Renal cortical epithelial cell (primary cell): ENCODE measurements at places on chromosomes 3 and 15.

DNA sequence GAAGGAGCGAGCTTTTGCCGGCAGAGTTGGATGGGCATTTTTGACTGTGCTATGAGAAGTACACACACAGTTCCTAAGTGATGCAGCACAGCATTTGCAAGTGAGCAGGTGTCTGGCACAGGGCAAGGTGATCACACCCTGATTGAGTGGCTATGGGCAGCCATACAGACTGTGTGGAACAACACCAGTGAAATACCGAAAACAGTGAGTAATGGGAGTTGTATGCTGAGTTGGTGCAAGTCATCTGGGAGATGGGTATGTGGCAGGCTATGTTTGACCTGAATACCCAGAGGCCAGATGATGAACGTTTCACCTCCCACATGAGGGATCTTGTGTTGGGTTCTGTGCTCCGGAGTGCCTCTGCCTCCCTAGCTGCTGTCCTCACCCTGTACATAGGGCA, 53.5 kb upstream of the TIPARP start:
- no peak for DNase-seq

DNA sequence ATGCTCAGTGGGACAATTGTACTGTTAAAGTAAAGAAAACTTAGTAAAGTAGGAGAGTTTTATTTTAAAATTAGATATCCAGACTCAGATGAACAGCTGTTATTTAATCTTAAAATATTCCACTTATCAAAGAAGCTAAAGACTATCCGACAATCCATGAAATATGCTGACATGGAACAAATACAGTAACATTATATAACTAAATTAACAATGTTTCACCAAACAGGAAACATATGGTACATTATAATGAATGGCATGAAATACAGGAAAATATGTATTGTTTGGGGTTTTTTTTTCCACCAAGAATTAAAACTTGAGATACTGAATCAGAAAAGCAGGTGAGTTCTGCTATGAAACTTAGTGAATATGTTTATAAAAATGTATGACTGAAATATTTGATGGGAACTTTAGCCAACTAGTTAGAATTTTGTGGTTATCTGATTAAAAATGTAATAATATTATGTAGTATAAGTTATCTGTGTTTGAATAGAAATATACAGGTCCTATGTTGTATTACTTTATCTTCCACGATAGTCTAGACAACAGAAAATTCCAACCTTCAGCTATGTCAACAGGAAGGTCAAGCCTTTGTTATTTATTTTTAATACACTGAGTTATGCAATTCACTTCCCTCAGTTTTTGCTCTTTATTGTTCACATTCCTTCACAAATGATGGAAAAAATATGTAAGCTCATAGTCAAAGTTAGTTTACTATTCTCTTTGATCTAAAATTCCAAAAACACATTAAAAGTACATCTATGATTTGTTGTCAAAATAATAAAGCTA, 72.7 kb downstream of the UACA start:
- DNase-seq: no peak

DNA sequence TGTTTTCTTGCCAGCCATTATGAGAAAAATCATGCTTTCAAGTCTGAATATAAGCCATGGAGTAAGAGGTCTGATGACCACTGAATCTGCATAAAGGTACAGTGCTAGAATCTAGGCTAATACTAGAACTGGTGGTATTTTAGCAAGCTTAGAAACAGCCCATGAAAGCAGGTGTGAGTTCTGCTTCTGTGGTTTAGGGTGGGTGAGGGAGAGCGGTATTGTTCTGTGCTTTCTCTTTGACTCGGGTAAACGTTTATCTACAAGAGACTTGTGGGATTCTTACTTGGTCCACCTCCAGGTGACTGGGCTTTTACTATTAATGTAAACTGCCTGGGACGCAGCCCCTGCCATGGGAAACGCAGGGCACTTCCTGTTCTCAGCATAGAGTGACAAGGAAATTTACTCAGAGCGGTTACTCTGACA, 55.2 kb downstream of the PGPEP1L start:
- DNase-seq: no peak

- no peak for DNase-seq
These were observed 51.1 kb downstream of the CHST2 start for GRCh38 chr3:143170676-143171075.

DNA sequence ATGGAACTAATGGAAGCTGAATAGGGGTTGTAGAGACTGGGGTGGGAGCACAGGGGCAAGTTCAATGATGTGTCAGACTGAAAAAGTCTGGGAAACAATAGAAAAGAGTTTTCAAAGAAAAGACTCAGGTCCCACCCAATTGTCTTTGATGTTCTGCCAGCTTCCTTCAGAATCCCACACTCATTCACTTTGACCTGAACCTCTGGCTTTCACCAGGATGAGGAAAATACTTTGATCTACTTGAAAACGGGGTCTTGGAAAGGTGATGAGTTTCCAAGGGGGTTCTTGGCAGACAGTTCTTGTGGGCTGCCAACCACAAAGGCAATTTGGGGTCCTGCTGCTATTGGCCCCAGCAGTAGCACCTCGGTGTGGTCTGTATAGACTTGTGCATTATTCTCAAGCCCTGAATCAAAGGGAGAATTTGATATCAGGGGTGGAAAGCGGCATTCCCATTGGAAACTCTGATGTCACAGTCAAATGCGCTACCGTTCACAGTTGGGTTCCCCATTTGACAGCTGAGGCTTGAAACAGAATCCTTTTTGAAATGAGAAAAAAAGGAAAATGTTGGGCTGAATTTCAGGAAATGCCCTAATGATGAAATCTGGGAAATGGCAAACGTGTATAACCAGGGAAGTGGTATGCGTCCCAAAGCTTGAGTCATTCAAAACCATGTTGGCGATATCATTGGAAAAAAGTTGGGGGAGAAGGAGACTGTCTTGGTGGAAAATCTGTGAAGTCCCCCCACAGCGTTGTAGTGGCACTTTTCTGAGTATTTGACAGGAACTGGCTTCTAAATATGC, 229.2 kb upstream of the LRTM1 start:
- DNase-seq: peak; percentile 69
